ENCODE measurements at places on chromosomes 13 and 19.

GRCh38 chr13:74674720-74675119, 540.5 kb upstream of the KLF12 start:
- H3K27me3 ChIP-seq: no peaks in the 10 kb centered on the region
- no peaks in the 10 kb centered on the region for H3K4me1 ChIP-seq
- no peak overlapping the region for H3K4me3 ChIP-seq

- peaks cover 29% of the 10 kb centered on the region for H3K4me1 ChIP-seq
- no peaks in the 10 kb centered on the region for H3K27me3 ChIP-seq
- peaks cover 18% of the 10 kb centered on the region for H3K36me3 ChIP-seq
- H3K27ac ChIP-seq: no peak overlapping the region
These were observed 68.6 kb downstream of the STK24 start for GRCh38 chr13:98508280-98508679.

GRCh38 chr13:77034881-77035280, 7.9 kb upstream of the FBXL3 start:
- no peak overlapping the region for H3K27ac ChIP-seq
- H3K36me3 ChIP-seq: no peaks in the 10 kb centered on the region
- H3K27me3 ChIP-seq: no peaks in the 10 kb centered on the region

- no peak overlapping the region for H3K4me3 ChIP-seq
- H3K27me3 ChIP-seq: no peaks in the 10 kb centered on the region
- peak; percentile 71 for DNase-seq
These were observed 2.0 kb upstream of the RNF126 start for GRCh38 chr19:664913-665443.

DNA sequence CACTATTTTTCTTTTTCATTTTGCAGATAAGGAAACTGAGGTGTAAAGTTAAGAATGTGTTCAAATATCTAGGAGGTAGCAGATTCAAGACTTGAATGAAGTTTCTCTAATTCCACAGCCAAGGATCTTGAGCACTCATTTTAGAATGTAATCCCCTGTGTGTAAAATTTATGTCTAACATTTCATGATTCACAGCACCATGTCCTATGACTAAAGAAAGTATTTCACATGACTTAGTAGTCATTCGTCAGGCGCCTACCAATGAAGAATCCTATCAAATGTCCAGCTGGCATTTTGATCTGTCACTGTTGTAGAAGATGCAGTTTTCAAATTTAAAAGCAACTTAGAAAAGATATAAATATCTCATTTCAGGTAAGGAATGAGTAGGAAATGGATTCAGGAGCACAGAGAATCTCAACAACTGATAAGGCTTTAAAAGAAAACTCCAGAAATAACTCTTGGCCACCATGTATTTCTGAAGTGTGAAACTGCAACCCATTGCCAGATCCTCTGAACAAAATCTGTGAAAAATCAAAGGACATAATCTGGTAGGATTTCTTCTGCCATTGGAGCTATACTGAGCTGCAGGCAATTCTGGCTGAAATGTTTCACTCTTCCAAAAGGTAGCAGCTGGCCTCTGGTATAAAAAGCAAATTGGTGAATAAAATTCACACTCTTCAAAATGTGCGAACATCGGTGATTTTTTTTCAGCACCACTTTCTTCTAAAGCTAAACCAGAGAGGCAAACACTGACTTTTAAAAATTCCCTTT, 92.2 kb downstream of the DCLK1 start:
- H3K27ac ChIP-seq: no peak overlapping the region
- no peak overlapping the region for H3K4me3 ChIP-seq
- DNase-seq: no peak
- H3K36me3 ChIP-seq: no peaks in the 10 kb centered on the region

GRCh38 chr13:33206945-33207614, 78.5 kb downstream of the STARD13 start:
- DNase-seq: no peak
- no peaks in the 10 kb centered on the region for H3K36me3 ChIP-seq
- H3K4me1 ChIP-seq: peaks cover 9% of the 10 kb centered on the region
- H3K27ac ChIP-seq: peak overlapping the region; percentile 21
- no peaks in the 10 kb centered on the region for H3K27me3 ChIP-seq
- H3K4me3 ChIP-seq: no peak overlapping the region

DNA sequence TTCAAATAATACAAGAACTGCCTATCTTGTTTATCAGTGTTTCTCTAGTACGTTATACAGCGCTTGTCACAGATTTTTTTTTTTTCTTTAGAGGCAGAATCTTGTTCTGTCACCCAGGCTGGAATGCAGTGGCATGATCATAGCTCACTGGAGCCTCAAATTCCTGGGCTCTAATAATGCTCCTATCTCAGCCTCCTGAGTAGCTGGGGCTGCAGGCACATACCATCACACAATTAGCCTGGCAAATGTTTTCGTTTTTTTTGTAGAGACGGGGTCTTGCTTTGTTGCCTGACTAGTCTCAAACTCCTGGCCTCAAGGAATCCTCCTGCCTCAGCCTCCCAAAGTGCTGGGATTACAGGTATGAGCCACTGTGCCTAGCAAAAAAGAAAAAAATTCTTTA, 66.0 kb upstream of the FREM2 start:
- H3K27ac ChIP-seq: no peak overlapping the region
- no peak overlapping the region for H3K4me3 ChIP-seq
- H3K4me1 ChIP-seq: no peaks in the 10 kb centered on the region
- no peaks in the 10 kb centered on the region for H3K27me3 ChIP-seq
- no peaks in the 10 kb centered on the region for H3K36me3 ChIP-seq

DNA sequence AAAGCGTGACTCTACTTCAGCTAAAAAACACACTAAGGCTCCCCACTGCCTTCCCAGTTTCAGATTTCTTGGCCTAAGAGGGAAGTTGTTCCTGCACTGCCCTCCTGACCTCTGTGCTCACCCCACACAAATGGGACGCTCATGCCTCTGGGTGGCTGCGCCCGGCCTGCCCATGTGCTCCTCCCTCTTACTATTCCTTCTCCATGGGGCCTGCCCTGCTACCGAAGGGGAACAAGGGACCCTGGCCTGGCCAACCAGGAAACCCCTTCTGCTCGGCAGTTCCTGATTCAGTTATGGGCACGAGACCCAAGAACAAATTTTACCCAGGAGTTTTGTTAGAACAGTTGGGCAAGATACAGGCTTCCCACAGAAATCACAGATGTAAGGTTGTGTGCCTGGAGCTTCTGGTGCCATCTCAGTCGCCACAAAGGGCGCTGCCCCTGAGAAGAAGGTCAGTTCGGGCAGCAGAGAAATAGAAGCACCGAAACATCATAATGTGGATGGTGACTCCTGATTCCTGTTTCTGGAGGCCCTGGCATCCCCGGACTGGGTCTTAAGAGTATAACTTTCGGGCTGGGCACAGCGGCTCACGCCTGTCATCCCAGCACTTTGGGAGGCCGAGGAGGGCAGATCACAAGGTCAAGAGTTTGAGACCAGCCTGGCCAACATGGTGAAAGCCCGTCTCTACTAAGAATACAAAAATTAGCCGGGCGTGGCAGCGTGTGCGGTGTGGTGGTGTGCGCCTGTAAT, 5.4 kb upstream of the PLPP2 start:
- H3K27ac ChIP-seq: no peak overlapping the region
- no peak overlapping the region for H3K4me3 ChIP-seq
- H3K4me1 ChIP-seq: no peaks in the 10 kb centered on the region
- no peaks in the 10 kb centered on the region for H3K36me3 ChIP-seq

GRCh38 chr13:25192936-25193335, 20.8 kb upstream of the AMER2 start:
- H3K27ac ChIP-seq: no peak overlapping the region
- DNase-seq: no peak
- no peaks in the 10 kb centered on the region for H3K36me3 ChIP-seq
- no peaks in the 10 kb centered on the region for H3K4me1 ChIP-seq

DNA sequence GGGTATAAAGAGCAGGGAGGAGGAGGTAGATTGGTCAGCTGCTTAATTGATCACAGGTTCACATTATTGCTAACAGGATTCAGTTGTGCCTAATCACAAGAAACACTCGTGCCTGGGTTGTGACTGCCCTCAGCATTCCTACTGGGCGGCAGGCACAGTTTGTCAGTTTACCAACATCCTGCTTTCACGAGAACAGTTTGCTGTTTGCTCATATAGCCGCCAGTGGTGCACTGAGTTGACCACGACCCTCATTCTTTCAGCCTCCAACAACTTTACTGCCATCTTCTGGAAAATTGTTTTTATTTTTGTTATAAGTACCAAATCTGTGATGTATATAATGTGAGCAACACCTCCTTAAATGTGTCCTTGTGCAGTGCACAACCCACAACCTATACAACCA, 16.2 kb upstream of the IFT88 start:
- H3K27ac ChIP-seq: no peak overlapping the region
- H3K4me1 ChIP-seq: no peaks in the 10 kb centered on the region
- H3K4me3 ChIP-seq: no peak overlapping the region
- H3K36me3 ChIP-seq: no peaks in the 10 kb centered on the region
- no peak for DNase-seq

- peak overlapping the region; percentile 24 for H3K27ac ChIP-seq
- H3K36me3 ChIP-seq: peaks cover 4% of the 10 kb centered on the region
- H3K4me3 ChIP-seq: peak overlapping the region; percentile 74
- peaks cover 22% of the 10 kb centered on the region for H3K4me1 ChIP-seq
- DNase-seq: peak; percentile 44
These were observed 673 bp downstream of the SPATA13 start for GRCh38 chr13:24161010-24161775.

DNA sequence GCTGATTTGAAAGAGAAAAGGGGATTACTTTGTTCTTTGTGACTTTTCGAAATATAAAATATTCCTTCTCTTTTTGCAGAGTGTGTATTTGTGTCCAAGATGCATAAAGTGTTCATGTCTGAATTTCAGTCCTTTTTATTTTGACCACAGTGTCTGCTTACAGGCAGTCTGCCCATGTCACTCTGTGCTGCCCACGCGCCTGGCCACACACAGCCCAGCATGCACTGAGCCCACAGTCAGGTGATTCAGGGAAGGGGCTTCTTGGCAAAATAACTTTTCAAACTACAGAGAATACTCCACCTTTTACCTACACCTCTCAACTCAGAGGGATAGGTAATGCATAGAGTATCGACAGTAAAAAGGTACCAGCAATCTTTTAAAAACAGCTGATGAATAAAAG, 142.5 kb upstream of the TRPC4 start:
- H3K27ac ChIP-seq: no peak overlapping the region
- H3K27me3 ChIP-seq: no peaks in the 10 kb centered on the region
- H3K4me1 ChIP-seq: no peaks in the 10 kb centered on the region
- no peak overlapping the region for H3K4me3 ChIP-seq

GRCh38 chr19:4018775-4019504, 11.4 kb downstream of the PIAS4 start:
- H3K27me3 ChIP-seq: no peaks in the 10 kb centered on the region
- DNase-seq: no peak
- H3K4me1 ChIP-seq: no peaks in the 10 kb centered on the region
- peaks cover 40% of the 10 kb centered on the region for H3K36me3 ChIP-seq
- no peak overlapping the region for H3K27ac ChIP-seq

- H3K27ac ChIP-seq: no peak overlapping the region
- H3K4me1 ChIP-seq: peaks cover 7% of the 10 kb centered on the region
- H3K4me3 ChIP-seq: no peak overlapping the region
- peaks cover 47% of the 10 kb centered on the region for H3K27me3 ChIP-seq
- DNase-seq: no peak
These were observed 54.8 kb downstream of the CELF5 start for GRCh38 chr19:3279306-3279705.

- DNase-seq: no peak
- no peak overlapping the region for H3K4me3 ChIP-seq
- H3K27ac ChIP-seq: no peak overlapping the region
- no peaks in the 10 kb centered on the region for H3K27me3 ChIP-seq
- H3K36me3 ChIP-seq: no peaks in the 10 kb centered on the region
- no peaks in the 10 kb centered on the region for H3K4me1 ChIP-seq
These were observed 115.2 kb upstream of the SOX21 start for GRCh38 chr13:94827566-94827965.

DNA sequence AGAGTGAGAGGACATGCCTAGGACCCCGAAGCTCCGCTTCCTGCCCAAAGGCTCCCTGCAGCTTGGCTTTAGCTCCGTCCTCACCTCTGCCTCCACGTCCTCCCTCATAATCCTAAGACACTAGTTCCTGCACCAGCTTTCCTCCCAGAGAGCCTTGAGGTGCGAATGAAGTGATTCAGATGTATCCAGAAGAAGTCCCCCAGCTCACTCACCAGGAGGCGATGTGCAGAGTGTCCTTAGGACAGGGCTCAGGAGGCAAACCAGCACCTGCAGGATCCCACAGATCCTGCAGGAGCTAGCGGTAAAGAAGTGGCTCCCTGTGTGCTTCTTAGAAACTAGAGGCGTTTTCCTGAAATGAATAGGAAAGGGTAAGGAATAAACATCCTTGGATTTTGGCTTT, 109.7 kb downstream of the HSPH1 start:
- no peak overlapping the region for H3K4me3 ChIP-seq
- H3K27ac ChIP-seq: no peak overlapping the region
- no peaks in the 10 kb centered on the region for H3K36me3 ChIP-seq

DNA sequence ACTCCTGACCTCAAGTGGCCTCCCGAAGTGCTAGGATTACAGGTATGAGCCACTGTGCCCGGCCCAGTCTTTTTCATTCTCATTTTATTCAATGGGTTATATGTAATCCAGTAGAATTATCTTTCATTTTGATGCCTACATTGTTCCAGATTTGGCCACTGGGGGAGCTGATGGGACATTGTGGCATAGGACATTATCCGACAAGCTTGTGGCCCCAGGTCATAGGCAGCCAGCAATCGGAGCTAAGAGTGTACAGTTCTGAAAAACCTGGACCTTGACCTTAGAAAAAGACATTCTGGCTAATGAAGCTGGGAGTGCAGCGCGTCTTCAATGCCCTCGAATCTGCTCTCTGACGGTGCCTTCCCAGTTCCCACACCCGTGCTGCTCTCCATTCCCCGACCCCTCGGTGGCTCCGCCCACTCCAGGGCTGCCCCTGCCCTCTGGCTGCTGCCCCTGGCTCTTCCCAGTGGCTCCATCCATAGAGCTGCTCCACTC, 108.7 kb downstream of the TEX29 start:
- peak; percentile 55 for DNase-seq
- no peaks in the 10 kb centered on the region for H3K36me3 ChIP-seq
- no peaks in the 10 kb centered on the region for H3K27me3 ChIP-seq
- no peak overlapping the region for H3K4me3 ChIP-seq

DNA sequence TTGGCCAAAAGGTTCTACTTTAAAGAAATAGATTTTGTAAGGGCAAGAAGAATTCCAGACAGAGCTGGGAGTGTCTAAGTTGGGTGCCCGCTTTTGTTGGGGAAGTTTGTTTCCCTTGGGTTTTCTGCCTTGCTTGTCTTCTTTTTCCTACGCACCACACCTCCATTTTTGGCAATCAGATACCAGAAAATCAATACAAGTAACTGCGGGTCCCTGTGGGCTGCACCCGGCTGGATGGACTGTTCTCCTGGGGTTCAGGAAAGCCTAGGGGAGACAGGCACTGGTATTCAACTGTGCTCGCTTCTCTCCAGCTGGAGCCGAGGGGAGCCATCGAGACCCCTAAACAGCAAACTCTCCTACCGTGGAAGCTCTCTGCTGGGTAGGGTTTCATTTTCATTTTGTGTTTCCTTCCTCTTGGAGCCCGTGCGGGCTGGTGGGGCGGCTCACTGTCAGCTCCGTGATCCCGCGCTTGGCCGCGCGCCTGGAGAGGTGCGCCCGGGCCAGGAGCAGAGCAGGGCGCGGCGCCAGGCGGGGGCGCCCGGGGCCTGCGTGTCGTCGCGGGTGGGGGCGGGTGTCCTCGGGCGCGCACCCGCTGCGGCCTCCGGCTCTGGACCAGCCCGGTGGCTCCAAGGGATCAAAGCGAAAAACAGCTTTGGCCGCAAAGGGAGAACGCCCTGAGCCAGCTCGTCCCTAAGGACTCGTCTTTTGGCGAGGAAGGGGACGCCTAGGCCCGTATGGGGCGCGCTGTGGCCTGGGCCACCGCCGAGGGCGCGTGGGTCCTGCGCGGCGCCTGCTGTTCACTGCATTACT, 347.2 kb downstream of the ZNF536 start:
- DNase-seq: no peak
- H3K27ac ChIP-seq: no peak overlapping the region
- no peaks in the 10 kb centered on the region for H3K36me3 ChIP-seq
- no peaks in the 10 kb centered on the region for H3K4me1 ChIP-seq
- peaks cover 5% of the 10 kb centered on the region for H3K27me3 ChIP-seq

Data from thymus (tissue), 14 donors.